ENCODE measurements at places on chromosomes 3 and 15.

DNA sequence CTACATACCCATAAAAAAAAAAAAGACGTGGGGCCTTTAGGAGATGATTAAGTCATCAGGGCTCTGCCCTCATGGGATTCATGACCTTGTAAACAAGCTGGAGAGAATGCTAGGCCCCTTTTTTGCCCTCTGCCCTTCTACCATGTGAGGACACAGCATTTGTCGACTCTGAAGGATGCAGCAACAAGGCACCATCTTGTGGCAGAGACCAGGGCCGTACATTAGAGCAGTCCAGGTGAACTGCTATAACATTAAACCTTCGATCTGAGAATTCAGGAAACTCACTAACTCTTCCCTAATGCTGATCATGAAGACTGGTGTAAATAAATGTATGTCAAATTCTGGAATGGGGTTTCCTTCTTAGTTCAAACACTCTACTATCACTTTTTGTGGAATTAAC lies 30.7 kb upstream of the SIAH2 start:
- no peak for DNase-seq

DNA sequence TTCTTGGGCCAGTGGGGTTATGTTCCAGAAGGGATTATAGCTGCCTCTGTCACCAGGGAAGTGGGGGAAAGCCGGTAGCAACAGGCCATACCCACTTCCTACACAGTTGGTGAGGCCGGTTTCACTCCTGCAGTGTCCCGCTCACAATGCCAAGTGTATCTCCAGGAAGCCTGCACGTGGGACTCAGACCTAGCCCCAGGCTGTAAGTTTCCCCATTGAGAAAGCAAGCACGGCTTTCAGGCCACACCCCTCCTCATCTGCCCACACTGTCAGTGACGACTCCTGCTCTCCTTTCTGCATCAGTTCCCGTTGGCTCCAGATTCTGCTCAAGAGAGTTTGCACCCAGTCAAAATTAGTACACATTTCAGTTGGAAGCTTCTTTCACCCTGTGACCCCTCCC lies 51.6 kb upstream of the CPOX start:
- DNase-seq = no peak

- DNase-seq = no peak
These were observed 1.8 kb upstream of the GPR171 start for GRCh38 chr3:151204530-151205402.

GRCh38 chr3:9298236-9298635 lies 48.8 kb upstream of the SRGAP3 start:
- DNase-seq = no peak

DNA sequence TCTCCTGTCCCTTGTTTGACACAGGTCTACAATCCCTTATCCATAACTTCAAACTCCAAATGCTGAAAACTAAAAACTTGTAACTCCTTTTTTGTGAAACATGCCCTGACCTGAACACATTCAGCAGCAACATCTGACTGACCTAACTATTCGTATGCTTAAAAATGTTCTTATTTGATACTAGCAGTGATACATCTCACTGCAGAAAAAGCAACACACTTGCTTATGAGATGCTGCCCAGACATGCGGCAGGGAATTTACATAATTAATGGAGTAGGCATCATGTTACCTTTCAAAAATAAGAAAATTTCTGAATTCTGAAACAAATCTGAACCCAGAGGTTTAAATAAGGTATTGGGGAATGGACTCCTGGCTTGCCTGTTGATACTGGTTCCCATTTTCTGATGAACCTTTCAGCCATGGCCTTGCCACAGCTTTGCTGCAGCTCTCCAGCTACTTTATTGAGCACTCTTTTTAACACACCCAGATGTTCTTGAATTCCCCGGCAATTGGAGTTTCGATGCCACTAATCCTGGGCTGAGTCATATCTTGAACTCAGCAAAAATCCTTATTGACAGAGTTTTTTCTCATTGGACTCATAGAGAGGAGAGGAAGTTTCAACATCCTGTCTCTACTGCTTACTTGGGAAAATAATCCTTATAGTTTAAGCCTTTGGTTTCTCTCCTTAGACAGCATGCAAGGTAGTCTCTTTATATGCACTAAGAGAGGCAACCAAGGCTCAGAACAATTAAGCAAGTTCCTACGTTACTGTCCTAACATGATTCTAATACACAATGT lies 296.6 kb upstream of the LMCD1 start:
- no peak for DNase-seq

DNA sequence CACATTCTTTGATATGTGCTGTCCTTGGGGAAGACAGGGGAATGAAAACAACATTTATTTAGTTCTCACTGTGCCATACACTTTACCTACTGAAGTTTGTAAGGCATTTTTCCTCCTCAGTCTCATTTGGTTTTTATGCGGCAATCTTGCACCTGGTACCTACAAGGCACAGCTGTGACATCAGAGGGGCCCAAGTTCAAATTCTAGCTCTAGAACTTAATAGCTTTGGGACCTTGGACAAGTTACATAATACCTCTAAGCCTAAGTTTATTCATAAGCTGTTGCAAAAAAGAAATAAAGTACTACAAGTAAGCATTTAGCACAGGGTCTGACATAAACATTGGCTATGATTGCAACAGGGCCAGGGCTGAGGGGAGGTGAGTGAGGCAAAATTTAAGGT lies 5.6 kb upstream of the FAM81A start:
- no peak for DNase-seq

- no peak for DNase-seq
These were observed 59.2 kb upstream of the ABHD17C start for GRCh38 chr15:80635953-80636352.

DNA sequence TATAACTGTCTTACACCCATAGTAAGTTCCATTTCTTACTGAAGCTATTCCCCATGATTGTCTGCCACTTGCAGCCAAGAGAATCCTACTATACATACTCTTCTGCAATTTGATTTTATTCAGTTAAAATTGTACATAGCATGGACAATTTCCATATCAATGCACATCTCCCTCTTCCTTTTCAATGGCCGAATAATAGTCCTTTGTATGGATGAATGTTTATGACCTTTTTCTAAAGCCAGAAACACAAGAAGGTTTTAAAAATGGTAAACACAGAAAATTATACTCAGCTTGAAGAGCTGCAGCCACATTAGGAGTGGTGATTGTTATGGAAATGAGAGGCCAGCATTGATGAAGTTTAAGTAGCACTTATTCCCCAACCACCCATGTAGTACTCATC lies 8.5 kb upstream of the ERC2 start:
- DNase-seq = no peak

- no peak for DNase-seq
These were observed 37.3 kb downstream of the DLG1 start for GRCh38 chr3:197261164-197261509.

DNA sequence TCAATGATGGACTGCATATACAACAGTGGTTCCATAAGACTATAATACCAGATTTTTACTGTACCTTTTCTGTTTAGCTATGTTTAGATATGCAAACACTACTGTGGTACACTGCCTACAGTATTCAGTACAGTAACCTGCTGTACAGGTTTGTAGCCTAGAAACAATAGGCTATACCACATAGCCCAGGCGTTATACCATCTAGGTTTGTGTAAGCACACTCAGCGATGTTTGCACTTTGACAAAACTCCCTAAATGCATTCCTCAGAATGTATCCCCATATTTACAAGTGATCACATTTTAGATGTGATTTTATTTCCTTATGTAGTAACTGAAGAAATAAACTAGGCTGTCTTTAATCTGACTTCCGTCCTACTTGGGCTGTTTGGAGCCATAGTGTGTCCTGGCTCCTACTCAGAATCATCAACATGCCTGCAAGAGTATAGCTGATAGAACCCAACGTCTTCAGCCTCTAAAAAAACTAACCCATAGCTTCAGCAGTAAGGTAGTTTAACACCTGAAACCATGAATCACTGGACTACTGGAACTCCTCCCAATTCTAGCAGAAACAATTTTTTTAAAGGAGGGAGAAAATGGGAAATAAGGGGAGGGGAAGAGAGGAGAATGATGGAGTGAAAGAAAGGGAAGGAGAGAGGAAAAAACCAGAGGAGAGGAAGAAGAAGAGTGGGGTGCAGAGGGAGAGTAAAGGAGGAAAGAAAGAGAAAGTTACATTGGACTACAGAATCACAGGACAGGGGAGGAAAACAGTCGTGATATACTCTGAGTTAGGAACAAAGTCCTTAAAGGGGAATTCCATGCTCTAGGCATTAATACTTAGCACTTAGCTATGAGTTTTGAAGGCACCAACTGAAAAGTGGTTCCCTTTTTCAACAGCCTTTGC lies 67.7 kb upstream of the PLXND1 start:
- DNase-seq = no peak

DNA sequence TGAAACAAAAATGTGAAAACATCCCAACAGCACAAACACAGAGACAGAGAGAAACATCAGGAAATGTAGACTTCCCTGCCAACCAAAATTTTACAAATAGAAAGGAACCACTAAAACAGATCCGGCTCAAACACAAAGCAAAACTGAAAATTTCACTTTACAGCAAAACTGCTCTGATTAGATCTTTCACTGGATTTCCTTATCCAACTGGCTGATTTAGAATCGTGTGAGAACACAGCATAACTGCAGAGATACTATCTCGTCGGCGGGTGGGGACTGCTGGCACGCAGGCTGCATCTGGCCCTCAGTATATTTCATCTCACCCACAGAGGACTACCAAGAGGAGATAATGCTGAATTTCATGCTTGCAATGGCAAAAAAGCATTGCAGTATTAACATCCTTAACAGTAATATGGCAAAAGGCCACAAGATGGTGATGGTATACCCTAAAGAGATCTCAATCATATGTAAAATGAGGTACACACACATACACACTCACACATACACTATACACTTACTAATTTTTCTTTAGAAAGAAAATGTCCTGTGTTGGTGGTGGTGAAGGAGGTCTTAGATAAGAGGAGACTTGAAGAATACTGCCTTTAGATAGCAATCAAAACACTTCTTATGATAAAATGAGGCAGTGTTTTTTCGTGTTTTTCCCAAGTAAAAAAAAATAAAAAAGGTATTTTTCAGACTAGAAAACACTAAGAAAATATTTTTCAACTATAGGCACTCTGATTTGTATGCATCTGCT lies 10.6 kb upstream of the LEO1 start:
- DNase-seq = no peak
